Endothelial cell (in vitro differentiated cells): ENCODE measurements at places on chromosomes 12 and 14.

DNA sequence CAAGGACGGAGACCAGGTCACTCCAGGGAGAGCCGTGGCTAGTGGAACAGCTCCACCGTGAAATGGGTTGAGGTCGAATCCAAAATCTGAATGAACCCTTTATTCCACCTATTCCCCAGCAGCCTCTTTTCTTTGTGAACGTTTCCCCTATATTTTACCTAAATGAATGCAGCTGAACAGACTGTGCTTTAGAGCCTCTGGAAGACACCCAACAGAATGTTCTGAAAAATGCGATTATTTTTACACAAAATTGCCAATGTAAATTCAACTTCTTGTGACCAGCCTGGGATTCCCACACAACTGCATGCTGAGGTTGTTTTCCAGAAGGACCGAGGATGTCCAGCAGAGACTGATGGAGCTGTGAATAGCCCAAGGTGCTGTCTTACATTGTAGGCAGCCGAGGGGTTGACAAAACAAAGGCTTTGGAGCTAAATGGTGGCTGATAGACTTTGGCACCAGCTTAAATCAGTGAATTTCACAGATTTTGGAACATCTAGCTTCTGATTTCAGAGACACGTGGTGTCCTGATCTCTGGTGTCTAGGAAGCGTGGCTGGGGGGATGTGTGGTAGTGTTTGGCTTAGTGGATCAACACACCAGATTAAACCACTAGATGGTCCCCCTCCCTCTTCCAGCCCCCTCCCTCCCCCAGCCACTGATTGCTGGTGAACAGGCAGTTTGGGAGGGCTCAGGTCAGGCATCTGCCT, 150.4 kb downstream of the ZNF664 start:
- DNase-seq: no peak

DNA sequence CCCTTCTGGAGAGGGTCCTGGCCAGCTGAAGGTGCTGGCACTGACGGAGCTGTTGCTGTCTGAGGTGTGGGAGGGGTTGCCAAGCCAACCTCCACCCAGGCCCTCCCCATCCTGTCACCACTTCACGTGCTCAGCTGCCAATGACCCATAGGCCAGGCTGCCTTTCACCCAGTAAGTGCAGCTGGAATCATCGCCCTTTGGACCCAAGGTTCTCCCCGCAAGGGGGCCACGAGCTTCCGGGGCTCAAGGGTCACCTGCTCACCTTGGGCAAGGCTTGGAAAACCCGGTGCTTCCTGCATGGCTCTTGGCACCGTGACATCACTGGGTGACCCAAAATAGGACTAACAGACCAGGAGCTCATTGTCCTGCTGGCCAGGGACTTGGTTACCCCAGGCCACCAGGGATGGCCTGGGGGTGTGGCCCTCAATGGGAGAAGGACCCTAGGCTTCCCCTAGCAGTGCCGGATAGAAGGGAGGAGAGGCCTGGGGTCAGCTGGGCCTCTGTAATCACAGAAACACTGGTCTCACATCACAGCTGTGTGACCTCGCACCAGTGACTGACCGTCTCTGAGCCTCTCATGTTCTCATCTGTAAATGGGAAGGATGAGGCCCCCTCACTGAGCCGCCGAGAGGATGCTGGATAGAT, 51.3 kb downstream of the CCDC85C start:
- DNase-seq: no peak

- no peak for DNase-seq
Observed at GRCh38 chr12:66191547-66192126, 2.6 kb downstream of the IRAK3 start.

DNA sequence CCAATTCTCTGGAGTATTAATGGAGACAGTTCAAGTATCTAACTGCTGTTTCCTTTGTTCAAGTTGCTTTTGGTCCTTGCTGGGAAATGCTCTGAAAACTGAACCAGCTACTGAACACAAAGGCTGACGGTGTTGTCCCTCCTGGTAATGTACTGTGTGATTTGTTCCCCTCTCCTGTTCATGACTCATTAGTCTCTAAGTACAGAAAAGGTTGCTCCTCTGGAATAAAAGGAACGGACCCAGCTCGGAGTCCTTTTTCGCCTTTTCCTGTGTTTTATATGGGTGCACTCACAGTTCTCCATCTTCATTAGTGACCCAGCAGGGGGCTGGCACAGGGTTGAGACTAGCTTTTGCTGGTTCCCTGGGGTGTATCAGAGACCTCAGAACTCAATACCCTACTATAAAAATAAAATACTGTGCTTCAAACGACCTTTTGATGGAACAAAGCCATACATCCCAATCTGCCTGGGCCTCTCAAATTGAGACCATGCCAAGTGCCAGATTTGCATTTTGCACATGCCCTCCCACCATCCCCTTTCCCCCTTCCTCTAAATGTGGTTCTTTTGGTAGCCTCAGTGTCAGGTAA, 269.7 kb downstream of the RAD51B start:
- no peak for DNase-seq

DNA sequence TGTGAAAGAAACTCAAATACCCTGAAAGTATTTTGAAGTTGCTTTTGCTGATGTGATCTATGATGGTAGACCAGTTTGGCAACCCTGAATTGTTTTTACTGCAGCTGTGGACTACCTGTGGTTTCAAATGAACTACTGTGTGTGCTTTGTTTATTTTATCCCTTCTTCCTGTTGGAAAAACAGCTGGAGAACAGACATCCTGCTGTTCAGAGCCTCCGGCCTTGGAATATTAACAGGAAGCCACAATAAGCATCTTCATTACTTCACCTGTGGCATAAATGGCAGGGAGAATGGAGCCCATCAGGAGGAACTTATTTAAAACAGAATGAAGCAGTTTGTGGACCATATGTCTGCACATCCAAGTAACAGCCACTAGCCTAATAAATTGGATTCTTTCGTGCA, 104.8 kb downstream of the DUSP6 start:
- DNase-seq: no peak

DNA sequence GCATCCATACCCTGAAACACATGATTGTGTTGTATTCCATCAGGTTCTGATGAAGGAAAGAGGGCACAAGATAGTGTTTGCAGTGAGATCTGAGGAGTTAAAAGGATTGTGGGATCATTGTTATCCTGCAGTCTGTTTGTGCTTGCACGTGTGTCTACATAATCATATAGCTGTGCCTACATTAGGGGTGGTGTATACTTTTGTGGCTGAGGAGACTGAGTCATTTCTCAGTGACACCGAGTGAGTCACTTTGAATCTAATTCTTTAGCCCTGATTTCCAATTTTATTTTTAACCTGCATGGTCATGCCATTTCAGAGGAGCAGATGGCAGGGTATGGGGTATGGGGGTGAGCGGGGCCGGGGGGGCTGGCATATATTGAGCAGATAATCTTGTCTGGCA, 133.2 kb downstream of the ANO4 start:
- no peak for DNase-seq

DNA sequence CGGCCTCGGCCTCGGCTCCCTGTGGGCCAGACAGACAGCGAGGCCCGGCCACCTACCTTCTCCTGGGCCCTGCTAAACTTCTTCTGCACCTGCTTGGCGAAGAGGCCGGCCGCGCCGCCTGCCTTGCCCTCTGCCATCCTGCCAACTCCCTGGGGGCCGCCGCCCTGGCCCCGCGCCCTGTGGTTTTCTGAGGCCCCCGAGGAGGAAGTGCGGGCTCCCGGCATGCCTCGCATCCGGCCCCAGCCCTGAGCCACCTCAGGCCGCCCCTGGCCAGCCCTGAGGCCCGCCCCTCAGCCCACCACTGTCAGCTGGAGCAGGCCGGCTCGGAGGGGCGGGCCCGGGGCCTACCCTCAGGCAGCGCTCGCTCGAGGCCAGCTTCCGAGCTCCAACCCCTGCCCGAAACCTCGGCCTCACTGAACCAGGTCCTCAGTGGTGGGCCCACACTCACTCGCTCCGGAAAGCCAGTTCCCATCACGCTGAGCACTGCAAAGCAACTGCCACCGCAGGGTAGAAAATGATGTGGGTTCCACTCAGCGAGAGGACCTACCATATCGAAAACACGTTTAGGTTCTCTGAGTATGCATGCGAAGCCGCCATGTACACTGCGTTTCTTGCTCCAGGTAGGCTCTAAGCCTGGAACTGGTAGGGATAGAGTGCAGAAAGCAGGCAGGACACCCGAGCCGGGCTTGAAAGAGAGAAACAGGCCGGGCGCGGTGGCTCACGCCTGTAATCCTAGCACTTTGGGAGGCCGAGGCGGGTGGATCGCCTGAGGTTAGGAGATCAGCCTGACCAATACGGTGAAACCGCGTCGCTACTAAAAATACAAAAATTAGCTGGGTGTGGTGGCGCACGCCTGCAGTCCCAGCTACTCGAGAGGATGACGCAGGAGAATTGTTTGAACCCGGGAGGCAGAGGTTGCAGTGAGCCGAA, at the start of gene BIN2:
Gene BIN2, minus strand, starts transcription at position 209 of the 930 bp plus-strand sequence. Its CDS starts 72 bp downstream, at position 137.
- DNase-seq: no peak

- no peak for DNase-seq
Observed at GRCh38 chr14:55015006-55015405, 11.9 kb downstream of the WDHD1 start.

DNA sequence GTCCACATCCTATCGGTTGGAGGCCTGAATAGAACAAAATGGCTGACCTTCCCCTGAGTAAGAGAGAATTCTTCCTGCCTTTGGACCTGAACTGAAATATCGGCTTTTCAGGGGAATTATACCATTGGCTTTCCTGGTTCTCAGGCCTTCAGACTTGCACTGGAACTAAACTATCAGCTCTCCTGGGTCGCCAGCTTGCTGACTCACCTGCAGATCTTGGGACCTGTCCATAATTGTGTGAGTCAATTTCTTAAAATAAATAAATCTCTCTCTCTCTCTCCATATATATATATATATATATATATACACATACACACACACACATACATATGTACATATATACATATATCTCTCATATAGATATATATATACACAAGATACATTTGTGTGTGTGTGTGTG, 41.6 kb downstream of the KCNK10 start:
- DNase-seq: no peak

DNA sequence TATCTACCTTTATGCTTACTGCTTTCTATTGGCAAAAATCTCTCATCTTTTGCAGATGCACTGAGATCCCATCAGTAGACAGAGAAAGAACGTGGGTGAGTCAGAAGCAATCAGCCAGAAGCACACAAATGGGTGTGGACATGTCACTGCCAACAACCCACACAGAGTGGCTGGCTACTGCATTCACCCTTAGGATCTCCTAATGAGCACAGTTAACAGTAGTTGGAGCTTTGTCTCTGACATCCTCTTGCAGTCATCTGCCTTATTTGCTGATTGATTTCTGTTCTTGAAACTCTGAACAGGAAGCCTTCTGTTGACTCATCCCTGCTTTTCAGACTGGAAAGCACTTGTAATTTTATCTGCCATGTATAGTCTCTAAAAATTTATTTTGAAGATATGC, 117.2 kb downstream of the RGS6 start:
- DNase-seq: no peak

DNA sequence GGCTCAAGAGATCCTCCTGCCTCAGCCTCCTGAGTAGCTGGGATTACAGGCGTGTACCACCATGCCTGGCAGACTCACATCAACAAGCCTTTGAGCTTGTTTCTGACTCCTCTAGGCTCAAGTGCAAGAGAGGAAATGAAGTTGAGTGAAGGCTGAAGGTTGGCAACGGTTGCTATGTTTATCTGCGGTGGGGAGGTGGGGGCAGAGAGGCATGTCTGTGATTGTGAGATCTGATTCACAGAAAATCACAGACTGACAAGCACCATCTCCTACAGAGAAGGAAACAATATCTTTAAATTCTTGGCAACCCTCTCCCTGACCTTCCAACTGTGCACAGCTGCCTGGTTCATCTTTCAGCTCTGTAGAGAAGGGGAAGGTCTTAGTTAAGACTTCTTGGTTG, 22.1 kb upstream of the NINJ2 start:
- peak; percentile 18 for DNase-seq

- DNase-seq: no peak
Observed at GRCh38 chr14:78705989-78706388, 535.8 kb downstream of the NRXN3 start.

DNA sequence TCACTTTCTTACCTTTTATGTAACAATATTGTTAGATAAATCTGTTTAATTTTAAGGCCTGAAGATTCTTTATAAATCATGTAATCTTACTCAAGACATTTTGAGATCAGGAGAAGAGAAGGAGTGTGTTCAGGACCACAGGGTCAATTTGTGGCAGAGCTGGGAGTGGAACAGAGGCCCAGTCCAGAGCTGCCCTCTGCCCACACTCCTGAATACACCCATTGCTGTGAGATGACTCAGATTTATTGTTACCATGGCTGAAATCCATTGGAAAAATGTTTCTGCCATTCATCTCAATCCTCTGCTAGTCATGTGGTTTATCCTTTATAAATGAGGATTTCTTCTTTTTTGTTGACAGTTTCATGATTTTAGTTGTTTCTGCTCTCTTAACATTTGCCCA, 100.5 kb upstream of the STXBP6 start:
- no peak for DNase-seq

- DNase-seq: no peak
Observed at GRCh38 chr12:27252934-27253333, 8.8 kb downstream of the STK38L start.

DNA sequence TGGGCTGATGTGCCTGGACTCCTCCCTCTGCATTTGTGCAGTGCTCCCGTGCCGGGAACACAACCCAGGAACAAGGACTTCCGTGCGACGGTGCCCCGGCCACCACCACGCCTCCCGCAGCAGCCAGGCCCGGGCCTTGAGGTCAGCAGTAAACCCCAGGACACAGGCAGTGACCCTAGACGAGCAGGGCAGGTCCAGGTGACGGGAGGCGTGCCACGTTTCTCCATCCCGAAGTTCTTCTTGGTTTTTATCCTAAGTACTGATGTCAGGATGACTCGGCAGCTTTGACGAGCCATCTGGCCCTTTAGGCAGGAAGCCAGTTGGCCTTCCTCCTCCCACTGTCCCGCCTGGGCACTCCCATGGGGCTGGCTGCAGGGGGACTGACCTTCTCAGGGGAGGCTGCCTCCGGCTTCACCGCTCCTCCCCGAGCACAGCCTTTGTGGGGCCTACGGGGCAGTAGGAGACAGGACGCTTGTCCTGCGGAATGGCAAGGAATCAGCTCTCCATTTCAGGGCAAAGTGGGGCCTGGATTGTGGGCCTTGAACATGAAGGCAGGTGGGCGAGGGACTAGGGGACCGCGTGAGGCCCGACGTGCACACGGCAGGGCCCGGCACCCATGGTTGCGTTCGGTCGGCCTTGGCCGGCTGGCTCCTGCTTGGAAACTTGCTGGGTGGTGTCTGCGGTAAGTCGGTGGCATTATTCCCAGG, 94.1 kb downstream of the FBXL14 start:
- no peak for DNase-seq

GRCh38 chr14:61562321-61563161, 132.8 kb upstream of the HIF1A start:
- DNase-seq: no peak

DNA sequence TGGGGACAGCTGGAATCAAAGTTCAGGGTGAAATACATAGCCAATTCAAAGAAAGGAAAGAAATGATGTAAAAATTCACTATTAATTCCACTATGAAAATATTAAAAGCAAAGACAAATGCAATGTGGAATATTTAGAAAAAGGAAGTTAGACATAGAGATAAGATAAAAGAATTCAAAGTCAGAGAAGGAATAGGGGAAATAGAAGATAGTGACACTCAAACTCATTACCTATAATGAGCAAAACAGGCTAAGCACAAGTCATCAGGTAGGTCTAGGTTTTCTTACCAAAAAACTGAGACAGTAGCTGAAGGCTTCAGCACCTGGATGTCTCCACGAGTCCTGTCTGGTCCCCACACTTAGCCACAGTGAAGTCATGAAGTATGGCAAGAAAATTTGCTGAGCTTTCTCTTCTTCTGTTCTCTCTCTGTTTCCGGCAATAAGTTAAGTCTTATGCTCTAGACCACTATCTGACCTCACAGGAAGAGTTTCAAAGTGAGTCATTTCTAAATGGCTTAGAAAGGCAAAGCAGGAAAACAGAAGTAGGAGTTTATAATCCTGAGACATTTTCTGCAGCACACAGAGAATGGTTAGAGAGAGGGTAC, at the start of gene C3AR1:
Gene C3AR1, minus strand, starts transcription at position 369 of the 604 bp plus-strand sequence. CDS start 6,174 bp downstream, outside the sequence.
- no peak for DNase-seq
